ENCODE measurements at places on chromosomes 12 and 14.
A peak's percentile ranks its signal among the peaks of the same experiment; 100 is the strongest.

- DNase-seq = no peak
Measured at GRCh38 chr12:100474617-100475016, 951 bp downstream of the NR1H4 start.

GRCh38 chr14:85178864-85179263, 351.1 kb upstream of the FLRT2 start:
- DNase-seq = no peak

GRCh38 chr14:91282954-91283645, 38.6 kb upstream of the GPR68 start:
- no peak for DNase-seq

- no peak for DNase-seq
Measured at GRCh38 chr14:96125536-96125935, 79.1 kb upstream of the BDKRB2 start.

DNA sequence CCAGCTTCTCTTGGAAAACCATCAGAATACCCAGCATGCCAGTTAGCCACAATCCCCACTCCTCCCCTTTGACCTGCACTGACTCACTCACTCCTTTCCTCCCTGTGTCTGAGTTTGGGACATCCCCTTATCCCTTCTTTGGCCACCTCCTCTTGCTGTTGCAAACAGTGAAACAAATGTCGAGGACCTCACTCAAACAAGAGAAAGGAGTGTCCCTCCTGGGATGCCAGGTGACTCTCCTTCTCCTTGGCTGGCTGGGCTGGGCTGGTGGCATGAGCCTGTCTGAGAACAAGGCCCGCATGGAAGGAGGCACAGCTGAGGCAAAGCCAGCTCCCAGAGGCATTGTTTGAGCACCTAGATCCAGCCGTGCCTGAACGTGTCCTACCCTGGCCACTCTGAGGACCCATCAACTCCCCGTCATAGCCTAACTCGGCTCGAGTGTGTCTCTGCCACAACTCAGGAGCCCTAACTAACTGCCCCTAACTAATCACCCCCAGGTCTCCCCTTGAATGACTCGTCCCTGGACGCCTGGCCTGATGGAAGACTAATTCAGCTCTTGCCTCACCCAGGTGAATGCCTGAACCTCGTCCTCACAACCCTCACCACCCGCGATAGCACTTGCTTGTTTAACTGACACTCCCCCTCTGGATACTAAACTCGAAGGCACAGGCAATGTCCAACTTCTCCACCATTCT, 43.0 kb downstream of the NCOR2 start:
- no peak for DNase-seq

GRCh38 chr12:20289520-20289919, 78.8 kb upstream of the PDE3A start:
- no peak for DNase-seq

GRCh38 chr12:132204793-132205270, 60.6 kb downstream of the NOC4L start:
- DNase-seq = no peak

DNA sequence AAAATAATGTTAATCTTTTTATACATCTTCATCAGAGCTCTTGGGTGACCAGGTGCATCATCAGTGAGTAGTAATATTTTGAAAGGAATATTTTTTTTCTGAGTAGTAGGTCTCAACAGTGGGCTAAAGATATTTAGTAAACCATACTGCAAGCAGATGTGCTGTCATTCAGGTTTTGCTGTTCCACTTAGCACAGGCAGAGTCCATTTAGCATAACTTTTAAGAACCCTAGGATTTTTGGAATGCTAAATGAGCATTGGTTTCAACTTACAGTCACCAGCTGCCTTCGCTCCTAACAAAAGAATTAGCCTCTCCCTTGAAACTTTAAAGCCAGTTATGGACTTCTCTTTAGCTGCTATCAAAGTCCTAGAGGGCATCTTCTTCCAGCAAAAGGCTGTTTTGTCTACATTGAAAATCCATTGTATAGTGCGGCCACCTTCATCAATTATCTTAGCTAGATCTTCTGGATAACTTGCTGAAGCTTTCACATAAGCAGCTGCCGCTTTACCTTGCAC, 24.6 kb downstream of the RIMKLB start:
- DNase-seq = no peak

DNA sequence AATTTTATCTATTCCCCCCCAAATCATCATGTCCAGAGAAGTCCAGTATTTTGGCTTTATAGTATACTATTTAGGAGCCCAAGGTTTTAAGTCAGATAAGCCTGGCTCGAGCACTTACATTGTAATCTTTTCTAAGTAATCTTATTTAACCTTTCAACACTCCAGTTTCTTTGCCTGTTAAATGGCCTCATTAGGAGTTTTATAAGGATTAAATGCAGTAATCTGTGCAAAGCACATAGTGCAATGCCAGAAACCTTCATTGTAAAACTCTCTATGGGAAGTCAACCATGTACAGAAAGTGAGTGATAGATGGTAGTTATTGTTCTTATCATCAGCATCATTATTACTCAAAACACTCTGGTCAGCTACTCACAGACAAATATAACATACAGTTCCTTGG, 1330.4 kb downstream of the SLC16A7 start:
- DNase-seq = no peak

DNA sequence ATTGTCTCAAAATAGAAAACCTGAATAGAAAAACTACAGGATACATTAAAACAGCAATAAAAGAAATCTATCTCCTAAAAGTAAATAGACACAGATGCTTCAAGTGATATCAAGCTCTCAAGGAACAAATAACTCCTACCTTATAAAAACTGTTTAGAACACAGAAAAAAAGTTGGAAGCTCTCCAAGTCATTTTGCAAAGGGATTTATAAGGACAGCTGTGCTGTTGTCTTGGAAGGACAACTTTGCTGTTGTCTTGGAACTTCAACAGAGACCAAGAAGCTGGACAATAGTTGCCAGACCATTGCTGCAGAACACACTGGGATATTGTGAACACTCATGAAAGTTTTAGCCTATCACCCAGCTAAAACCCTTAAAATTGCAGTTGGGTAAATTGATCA, 780.7 kb downstream of the FLRT2 start:
- DNase-seq = no peak

- peak; percentile 56 for DNase-seq
Measured at GRCh38 chr14:53953828-53954550, 2.6 kb downstream of the BMP4 start.

- DNase-seq = no peak
Measured at GRCh38 chr12:63977441-63977840, 132.9 kb downstream of the SRGAP1 start.
